ENCODE measurements at places on chromosomes 4 and X. TPM values are rescaled to one million over a fixed set of nuclear protein-coding genes. Genes with fewer than 3 reads are reported as not detected.

DNA sequence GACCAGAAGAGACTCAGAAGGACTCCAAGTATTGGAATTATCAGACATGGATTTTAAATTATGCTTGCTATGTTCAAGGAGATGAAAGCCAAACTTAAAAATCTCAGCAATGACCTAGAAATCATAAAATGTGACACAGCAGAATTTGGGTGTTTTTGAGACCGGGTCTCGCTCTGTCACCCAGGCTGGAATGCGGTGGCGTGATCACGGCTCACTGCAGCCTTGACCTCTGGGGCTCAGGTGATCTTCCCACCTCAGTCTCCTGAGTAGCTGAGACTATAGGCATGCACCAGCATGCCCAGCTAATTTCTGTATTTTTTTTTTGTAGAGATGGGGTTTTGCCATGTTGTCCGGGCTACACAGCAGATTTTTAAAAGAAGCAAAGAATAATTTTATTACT lies 12.7 kb downstream of the TAB3 start:
- no peaks in the 10 kb centered on the region for H3K27me3 ChIP-seq
- no peaks in the 10 kb centered on the region for H3K36me3 ChIP-seq
- no peak overlapping the region for H3K4me3 ChIP-seq
- H3K4me1 ChIP-seq: no peaks in the 10 kb centered on the region

GRCh38 chr4:161525121-161525520 lies 638.7 kb downstream of the FSTL5 start:
- H3K27me3 ChIP-seq: no peaks in the 10 kb centered on the region
- DNase-seq: no peak
- no peak overlapping the region for H3K4me3 ChIP-seq
- no peaks in the 10 kb centered on the region for H3K36me3 ChIP-seq
- H3K4me1 ChIP-seq: no peaks in the 10 kb centered on the region
- H3K27ac ChIP-seq: no peak overlapping the region

GRCh38 chr4:8205241-8205707 lies 6.2 kb downstream of the SH3TC1 start:
- H3K27me3 ChIP-seq: no peaks in the 10 kb centered on the region
- no peak overlapping the region for H3K4me3 ChIP-seq
- H3K36me3 ChIP-seq: no peaks in the 10 kb centered on the region
- no peak overlapping the region for H3K27ac ChIP-seq

DNA sequence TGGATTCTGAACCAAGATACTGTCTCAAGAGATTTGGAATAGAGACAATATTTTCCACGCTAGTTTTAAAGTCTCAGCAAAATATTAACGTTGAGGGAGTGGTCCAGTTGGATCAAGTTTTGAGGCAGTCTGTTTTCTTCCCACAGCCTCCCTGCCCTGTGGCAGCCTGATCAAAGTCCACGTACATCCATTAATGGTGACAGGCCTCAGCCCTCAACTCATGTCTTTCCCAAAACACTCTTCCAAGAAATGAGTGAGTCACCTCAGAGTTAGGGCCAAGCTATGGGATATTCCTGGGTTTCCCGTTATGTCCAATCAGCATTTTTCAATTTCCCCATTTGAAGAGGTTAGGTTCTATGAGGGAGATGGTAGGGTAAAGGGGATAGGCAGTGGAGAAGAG lies 28.5 kb downstream of the EGFL6 start:
- no peaks in the 10 kb centered on the region for H3K36me3 ChIP-seq
- H3K27me3 ChIP-seq: no peaks in the 10 kb centered on the region
- peak overlapping the region; percentile 17 for H3K27ac ChIP-seq
- DNase-seq: no peak
- H3K4me1 ChIP-seq: no peaks in the 10 kb centered on the region
- H3K4me3 ChIP-seq: no peak overlapping the region

Gene CXCL11
- not detected for total RNA-seq

GRCh38 chrX:10062352-10062751 lies 94.4 kb upstream of the CLCN4 start:
- H3K36me3 ChIP-seq: no peaks in the 10 kb centered on the region
- H3K27me3 ChIP-seq: no peaks in the 10 kb centered on the region
- no peak for DNase-seq
- H3K4me1 ChIP-seq: no peaks in the 10 kb centered on the region
- peak overlapping the region; percentile 28 for H3K27ac ChIP-seq

Gene GPC3
- total RNA-seq: 874 TPM

GRCh38 chrX:21963731-21964405 lies 23.4 kb downstream of the SMS start:
- H3K36me3 ChIP-seq: no peaks in the 10 kb centered on the region
- H3K27me3 ChIP-seq: no peaks in the 10 kb centered on the region
- no peak for DNase-seq
- H3K4me3 ChIP-seq: no peak overlapping the region

- no peak overlapping the region for H3K4me3 ChIP-seq
- no peaks in the 10 kb centered on the region for H3K27me3 ChIP-seq
- no peak overlapping the region for H3K27ac ChIP-seq
- DNase-seq: no peak
- peaks cover 12% of the 10 kb centered on the region for H3K4me1 ChIP-seq
- no peaks in the 10 kb centered on the region for H3K36me3 ChIP-seq
Observed at GRCh38 chr4:105541420-105541819, 11.0 kb upstream of the ARHGEF38 start.

Gene CCDC110
- 3.0 TPM for total RNA-seq

GRCh38 chr4:2412534-2412884 lies 5.9 kb downstream of the ZFYVE28 start:
- H3K36me3 ChIP-seq: no peaks in the 10 kb centered on the region
- H3K27me3 ChIP-seq: peaks cover 32% of the 10 kb centered on the region
- peaks cover 22% of the 10 kb centered on the region for H3K4me1 ChIP-seq
- H3K4me3 ChIP-seq: no peak overlapping the region
- DNase-seq: peak; percentile 67

- H3K4me3 ChIP-seq: no peak overlapping the region
- H3K27me3 ChIP-seq: no peaks in the 10 kb centered on the region
- no peak overlapping the region for H3K27ac ChIP-seq
Observed at GRCh38 chr4:174320494-174321199, 36.9 kb downstream of the CEP44 start.

DNA sequence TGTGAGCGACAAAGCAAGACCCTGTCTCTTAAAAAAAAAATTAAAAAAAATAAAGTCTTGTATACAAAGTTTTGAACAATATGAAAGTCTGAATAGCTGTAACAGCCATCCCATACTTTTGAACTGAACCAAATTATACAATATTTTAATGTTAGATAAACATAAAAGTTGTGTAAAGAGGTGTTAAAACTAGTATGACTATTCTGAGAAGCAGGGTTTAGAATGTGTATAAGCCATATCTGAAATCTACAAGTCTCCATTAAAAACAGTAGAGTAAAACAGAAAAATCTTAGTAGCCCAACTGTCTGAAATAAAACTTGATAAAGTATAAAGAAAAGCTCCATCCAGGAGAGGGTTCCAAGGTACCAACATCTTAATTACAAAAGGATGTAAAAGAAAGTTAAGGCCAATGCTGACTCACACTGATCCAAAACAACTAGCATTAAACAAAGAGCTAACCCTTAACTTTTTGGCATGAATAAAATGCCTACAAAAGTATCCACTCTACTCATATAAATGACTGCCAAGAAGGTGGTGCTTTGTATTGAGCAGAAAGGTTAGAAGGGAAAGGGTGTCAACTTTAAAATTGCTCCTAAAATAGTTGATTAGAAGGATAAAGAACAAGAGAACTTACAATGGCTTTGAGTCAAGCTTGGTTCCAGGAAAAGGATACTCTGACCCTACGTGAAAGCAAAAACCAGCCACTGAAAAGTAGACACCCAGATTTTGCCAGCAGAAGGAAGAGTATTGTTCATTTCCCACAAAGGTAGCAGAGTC lies 18.5 kb downstream of the CNOT6L start:
- H3K4me3 ChIP-seq: no peak overlapping the region
- H3K4me1 ChIP-seq: no peaks in the 10 kb centered on the region
- H3K27ac ChIP-seq: no peak overlapping the region
- no peak for DNase-seq
- no peaks in the 10 kb centered on the region for H3K36me3 ChIP-seq

Gene CLDN34
- total RNA-seq: not detected

DNA sequence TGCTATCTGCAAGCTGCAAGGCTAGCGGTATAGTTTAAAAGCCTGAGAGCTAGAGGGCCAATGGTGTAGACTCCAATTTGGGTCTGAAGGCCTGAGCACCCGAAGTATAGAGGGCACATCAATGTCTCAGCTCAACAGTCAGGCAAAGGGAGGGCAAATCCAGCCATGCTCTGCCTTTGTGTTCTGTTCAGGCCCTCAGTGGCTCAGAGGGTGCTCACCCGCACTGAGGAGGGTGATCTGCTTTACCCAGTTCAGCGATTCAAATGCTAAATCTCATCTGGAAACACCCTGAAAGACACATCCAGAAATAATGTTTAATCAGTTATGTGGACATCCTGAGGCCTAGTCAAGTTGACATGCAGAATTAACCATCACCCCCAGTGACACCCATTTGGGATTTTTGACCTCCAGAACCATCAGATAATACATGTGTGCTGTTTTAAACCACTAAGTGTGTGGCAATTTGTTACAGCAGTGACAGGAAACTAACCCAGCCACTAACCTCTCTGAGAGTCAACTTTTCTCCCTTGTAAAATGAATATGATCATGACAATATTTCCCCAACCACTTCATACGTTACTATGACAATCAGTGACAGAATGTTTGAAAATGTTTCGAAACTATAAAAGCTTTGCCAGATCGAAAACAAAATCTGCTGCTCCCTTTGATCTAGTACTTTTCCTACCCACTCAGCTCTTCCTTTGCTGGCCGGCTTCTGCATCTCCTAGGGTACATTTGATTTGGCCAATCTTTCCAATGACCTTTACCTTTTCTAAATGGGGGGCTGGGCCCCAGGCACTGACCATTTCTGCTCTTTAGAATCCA lies 8.4 kb upstream of the TBL1X start:
- no peaks in the 10 kb centered on the region for H3K27me3 ChIP-seq
- no peaks in the 10 kb centered on the region for H3K36me3 ChIP-seq
- H3K4me3 ChIP-seq: no peak overlapping the region
- DNase-seq: no peak
- peaks cover 3% of the 10 kb centered on the region for H3K4me1 ChIP-seq

DNA sequence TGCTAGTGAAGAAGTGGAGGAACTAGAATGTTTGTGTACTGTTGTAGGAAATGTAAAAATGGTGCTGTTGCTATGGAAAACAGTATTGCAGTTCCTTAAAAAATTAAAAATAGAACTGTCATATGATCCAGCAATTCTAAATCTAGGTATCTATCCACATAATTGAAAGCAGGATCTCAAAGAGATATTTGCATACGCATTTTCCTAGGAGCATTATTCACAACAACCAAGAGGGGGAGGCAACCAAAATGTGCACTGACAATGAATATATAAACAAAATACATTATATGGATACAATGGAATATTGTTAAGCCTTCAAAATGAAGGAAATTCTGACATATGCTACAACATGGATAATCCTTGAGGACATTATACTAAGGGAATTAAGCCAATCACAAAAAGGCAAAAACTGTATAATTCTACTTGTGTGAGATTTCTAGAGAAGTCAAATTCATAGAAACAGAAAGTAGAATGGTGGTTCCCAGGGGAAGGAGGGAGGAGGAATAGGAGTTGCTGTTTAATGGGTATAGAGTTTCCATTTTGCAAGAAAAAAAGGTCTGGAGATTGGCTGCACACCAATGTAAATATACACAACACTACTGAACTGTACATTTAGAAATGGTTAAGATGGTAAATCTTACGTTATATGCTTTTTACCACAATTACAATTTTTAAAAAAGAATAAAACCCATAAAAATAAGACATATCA lies 35.6 kb upstream of the KCNE5 start:
- H3K27ac ChIP-seq: no peak overlapping the region
- H3K4me1 ChIP-seq: no peaks in the 10 kb centered on the region
- no peak for DNase-seq
- H3K4me3 ChIP-seq: no peak overlapping the region
- H3K27me3 ChIP-seq: no peaks in the 10 kb centered on the region

Gene HS3ST1
- 1.7 TPM for total RNA-seq

DNA sequence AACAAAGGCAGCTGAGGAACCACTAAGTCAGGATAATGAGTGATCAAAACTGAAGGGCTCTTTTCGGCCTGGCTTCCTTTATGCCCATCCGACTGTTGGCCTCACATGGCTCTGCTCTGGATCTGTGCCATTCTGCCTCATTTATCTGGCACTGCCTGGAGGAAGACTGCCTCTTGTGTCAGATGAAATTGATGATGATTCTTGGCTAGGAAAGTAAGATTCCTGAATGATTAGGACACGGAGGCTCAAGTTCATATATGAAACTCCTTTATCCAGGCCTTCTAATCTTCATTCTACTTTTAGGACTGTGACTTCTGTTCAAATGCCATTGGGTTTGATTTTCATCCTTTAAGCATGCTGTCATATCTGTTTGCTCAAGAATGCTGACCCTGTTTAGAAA lies 475.4 kb upstream of the RPS6KA3 start:
- no peak overlapping the region for H3K27ac ChIP-seq
- no peaks in the 10 kb centered on the region for H3K27me3 ChIP-seq
- H3K4me1 ChIP-seq: no peaks in the 10 kb centered on the region
- no peaks in the 10 kb centered on the region for H3K36me3 ChIP-seq
- no peak for DNase-seq
- no peak overlapping the region for H3K4me3 ChIP-seq

DNA sequence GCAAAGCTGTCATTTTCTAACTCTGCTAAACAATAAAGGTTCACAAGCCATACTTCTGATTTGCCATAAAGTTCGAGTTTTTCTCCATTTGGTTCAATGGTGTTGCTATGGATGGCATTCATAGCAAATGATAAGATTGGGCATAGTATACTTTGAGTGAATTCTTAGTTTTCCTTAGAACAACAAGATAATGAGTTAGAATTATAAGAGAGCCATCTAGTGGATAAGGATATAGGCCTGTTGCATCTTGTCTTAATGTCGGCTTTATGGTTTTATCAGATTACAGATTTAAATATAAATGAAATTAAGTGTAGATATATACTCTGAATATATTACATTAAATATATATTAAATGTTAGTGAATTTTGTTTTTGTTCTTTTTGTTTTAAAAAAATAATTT lies 644.6 kb downstream of the IL1RAPL1 start:
- DNase-seq: no peak
- no peaks in the 10 kb centered on the region for H3K36me3 ChIP-seq
- H3K27ac ChIP-seq: no peak overlapping the region
- no peaks in the 10 kb centered on the region for H3K4me1 ChIP-seq

- no peak overlapping the region for H3K27ac ChIP-seq
- H3K4me1 ChIP-seq: no peaks in the 10 kb centered on the region
- no peaks in the 10 kb centered on the region for H3K27me3 ChIP-seq
- H3K4me3 ChIP-seq: no peak overlapping the region
- H3K36me3 ChIP-seq: no peaks in the 10 kb centered on the region
Observed at GRCh38 chrX:18682979-18683387, 11.1 kb upstream of the RS1 start.

Gene FHDC1
- total RNA-seq: 3.1 TPM

- no peaks in the 10 kb centered on the region for H3K36me3 ChIP-seq
- no peak for DNase-seq
Observed at GRCh38 chr4:153089742-153090141, 114.5 kb upstream of the TRIM2 start.

All from hepatocyte (in vitro differentiated cells).